ENCODE measurements at places on chromosomes 3 and 15. TPM values are rescaled to one million over a fixed set of nuclear protein-coding genes. Genes with fewer than 3 reads are reported as not detected.

The TM4SF1 gene
- 164 TPM for total RNA-seq

The WDR93 gene
- 0.13 TPM for total RNA-seq

DNA sequence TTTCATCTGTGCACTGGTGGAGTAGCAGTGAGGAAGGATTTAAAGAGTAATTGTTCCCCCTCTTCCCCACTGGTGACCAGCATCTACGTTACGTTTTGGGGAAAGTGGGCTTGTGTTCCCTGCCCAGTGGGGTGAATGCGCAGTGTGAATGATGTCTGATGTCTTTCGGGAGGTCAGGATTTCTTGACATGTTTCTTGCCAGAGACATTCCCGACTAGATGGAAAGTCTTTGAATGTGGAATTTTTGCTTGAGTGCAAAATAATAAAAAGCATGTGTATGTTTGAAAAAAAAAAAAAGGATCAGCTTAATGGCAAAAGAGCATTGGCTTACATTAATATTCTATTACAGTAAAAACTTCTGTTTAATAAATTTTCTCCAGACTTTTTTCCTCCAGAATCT lies 632.2 kb downstream of the FOXP1 start:
- no peak overlapping the region for H3K4me3 ChIP-seq
- no peaks in the 10 kb centered on the region for H3K36me3 ChIP-seq
- DNase-seq: no peak
- H3K4me1 ChIP-seq: no peaks in the 10 kb centered on the region

GRCh38 chr3:19937459-19938294 lies 3.7 kb upstream of the EFHB start:
- H3K27ac ChIP-seq: peak overlapping the region; percentile 4
- no peaks in the 10 kb centered on the region for H3K27me3 ChIP-seq
- H3K4me3 ChIP-seq: no peak overlapping the region
- no peaks in the 10 kb centered on the region for H3K36me3 ChIP-seq

DNA sequence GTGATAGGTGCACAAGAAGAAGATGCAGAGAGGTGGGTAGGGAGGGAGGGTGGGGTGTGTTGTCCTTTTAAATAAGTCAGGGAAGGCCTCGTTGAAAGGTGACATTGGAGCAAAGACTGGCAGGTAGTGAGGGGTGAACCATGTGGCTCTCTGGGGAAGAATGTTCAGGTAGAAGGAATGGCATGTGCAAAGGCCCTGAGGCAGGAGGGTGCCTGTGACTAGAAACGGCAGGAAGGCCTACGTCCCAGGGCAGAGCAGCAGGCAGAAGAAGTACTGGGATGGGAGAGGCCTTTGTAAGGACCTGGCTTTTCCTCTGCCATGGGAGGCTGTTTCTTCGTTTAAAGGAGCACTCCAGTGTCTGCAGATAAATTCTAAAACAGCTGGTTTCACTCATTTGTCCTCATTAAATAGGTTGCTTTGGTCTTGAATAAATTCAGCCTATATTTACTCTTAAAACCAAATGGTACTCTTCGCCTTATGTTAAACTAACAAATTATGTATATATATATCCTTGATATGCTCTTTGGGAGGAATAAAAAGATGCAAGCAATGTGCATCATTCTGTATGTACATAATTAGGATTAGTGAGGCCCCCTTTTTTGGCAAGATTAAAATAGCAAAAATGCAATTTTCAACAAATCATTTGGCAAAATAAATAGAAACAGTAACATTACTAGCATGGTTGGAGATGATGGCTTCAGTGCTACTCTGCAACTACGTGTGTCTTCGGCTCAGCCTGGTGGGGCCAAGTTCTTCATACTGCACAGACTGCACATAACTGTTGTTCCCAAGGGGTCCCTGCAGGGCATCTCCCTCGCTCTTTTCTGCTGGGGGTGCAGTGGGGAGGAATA lies 151.4 kb downstream of the KLF13 start:
- H3K27ac ChIP-seq: no peak overlapping the region
- H3K27me3 ChIP-seq: peaks cover 38% of the 10 kb centered on the region
- DNase-seq: no peak
- no peaks in the 10 kb centered on the region for H3K4me1 ChIP-seq
- no peaks in the 10 kb centered on the region for H3K36me3 ChIP-seq
- no peak overlapping the region for H3K4me3 ChIP-seq

GRCh38 chr15:41499109-41499851 lies 5.6 kb downstream of the ITPKA start:
- no peak overlapping the region for H3K4me3 ChIP-seq
- H3K4me1 ChIP-seq: peaks cover 7% of the 10 kb centered on the region
- peaks cover 75% of the 10 kb centered on the region for H3K27me3 ChIP-seq
- H3K36me3 ChIP-seq: no peaks in the 10 kb centered on the region
- DNase-seq: no peak

- DNase-seq: peak; percentile 85
- H3K27ac ChIP-seq: peak overlapping the region; percentile 97
- H3K27me3 ChIP-seq: no peaks in the 10 kb centered on the region
- H3K4me1 ChIP-seq: peaks cover 35% of the 10 kb centered on the region
Observed at GRCh38 chr3:150763841-150764483, 993 bp upstream of the SIAH2 start.

DNA sequence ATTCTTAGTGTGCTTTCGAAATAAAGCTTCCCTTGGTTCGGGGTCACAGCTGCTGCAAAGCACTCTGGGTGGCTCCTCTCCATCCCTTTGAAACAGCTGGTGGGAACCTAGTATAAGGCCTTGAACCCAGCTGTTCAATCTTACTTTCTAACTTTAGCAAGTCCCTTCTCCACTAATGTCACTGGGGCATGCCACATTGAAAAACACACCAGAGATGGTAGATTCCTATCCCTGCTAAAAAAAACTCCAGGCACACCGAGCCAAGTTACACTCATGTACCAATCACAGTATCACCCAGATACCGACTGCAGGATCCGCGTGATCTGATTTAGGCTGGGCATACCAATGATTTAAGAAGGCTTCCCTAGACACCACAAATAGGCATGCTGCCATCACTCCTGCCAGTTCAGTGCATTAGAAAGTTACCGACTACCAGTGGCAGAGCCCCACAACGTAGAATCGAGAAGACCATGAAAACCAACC lies 65.0 kb downstream of the WWTR1 start:
- H3K4me3 ChIP-seq: no peak overlapping the region
- DNase-seq: no peak
- no peaks in the 10 kb centered on the region for H3K27me3 ChIP-seq
- H3K27ac ChIP-seq: no peak overlapping the region
- H3K4me1 ChIP-seq: no peaks in the 10 kb centered on the region

DNA sequence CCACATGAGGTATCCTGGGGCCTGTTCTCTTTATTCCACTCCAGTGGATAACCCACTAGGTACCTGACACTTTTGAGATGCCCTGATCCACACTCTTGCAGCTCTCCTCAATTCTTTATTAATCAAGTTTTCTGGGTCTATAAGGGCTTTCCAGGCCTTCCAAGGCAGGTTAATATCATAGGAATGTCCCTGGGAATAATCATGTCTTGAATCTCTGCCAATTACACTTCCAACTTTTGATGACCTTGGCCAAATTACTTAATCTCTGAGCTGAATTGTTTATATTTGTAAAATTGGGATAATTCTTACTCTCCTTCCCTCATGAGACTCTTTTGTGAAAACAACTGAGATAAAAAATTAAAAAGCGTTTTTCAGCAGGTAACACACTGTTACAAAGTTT lies 881.7 kb downstream of the MCTP2 start:
- DNase-seq: no peak
- no peak overlapping the region for H3K4me3 ChIP-seq
- H3K27ac ChIP-seq: no peak overlapping the region
- no peaks in the 10 kb centered on the region for H3K4me1 ChIP-seq
- no peaks in the 10 kb centered on the region for H3K27me3 ChIP-seq
- H3K36me3 ChIP-seq: no peaks in the 10 kb centered on the region

DNA sequence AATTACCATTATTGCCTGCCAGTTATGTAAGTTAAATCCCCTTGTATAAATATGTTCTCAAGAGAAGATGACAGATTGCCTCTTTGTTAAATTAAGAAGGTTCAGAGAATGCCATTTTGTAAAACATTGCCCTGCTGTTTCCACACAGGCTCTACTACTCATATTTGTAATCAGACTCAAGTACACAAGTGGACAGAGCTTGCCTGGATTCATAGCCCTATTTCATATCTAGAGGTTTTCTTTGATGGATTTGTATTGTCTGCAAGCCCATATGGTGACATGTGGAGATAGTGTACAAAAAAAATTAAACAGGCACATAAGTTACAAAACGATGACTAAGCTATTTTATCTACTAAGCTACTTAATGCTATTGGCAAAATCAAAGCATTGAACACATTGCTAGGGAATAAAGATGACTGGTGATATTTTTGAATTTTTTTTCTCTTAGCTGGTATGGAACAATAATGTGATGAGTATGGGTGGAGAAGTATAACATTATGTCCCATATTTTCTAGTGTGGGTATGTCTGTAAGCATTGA lies 1286.6 kb upstream of the ALCAM start:
- H3K4me3 ChIP-seq: no peak overlapping the region
- no peak for DNase-seq
- H3K27me3 ChIP-seq: no peaks in the 10 kb centered on the region
- H3K36me3 ChIP-seq: no peaks in the 10 kb centered on the region
- H3K27ac ChIP-seq: no peak overlapping the region
